ENCODE measurements at places on chromosomes 4 and X.

DNA sequence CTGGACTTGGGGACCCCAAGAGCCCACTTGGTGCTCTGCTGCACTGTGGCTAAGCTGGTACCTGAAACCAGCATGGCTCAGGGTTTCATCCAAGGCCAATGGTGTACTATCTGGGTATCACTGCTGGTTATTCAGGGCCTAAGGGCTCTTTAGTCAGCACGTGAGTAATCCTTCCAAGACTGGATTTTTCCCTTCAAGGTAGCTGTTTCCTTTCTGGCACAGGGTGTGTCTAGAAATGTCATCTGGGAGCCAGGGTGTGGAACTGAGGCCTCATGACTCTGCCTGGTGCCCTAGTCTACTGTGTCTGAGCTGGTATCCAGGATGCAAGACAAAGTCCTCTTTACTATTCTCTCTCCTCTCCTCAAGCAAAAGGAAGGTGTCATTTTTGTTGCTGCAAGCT is 99.0 kb upstream of the QRFPR start:
- no peak for DNase-seq

- no peak for DNase-seq
Observed at GRCh38 chrX:75210602-75211001, 54.5 kb upstream of the ABCB7 start.

DNA sequence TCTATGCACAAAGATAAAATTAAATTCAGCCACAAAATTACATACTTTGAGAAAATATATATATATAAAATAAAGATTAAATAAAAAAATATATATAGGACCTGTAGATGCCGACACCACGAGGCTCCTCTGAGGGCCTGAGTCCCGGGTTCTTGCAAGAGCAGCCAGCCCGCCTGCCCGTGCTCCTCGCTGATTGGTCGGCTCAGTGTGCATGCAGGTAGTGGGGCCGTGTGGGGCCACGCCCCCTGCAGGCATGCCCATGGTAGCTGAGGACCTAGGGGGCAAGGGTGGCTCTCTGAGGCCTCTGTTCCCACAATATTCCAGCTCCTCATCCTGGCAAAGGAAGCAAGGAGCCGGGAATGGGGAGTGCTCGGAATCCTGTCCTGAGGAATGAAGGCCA is 80.5 kb upstream of the AMELX start:
- no peak for DNase-seq

- peak; percentile 35 for DNase-seq
Observed at GRCh38 chr4:26459054-26459755, 31.1 kb downstream of the CCKAR start.

- DNase-seq: peak; percentile 33
Observed at GRCh38 chrX:51496501-51497291, at the start of gene NUDT11. TSS of gene NUDT11 (minus strand) at chrX:51496592. CDS start at chrX:51496444, 148 bp downstream.

DNA sequence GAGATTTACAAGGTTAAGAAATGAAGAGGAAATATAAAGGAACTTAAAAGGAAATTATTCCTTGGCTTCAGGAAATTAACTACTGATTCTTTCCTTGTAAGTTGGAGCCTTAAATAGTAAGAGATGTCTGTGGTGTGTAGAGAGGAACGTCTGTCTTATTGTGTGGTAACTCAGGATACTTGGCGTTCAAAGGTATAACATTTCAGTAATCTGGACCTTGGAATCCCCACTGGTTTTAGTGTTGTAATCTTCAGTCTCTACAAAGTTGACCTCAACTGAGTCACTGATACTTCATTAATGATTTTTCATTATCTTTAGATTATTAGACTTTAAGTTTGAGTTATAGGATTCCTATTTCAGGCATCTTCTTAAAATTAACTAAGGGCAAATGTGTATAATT is 79.1 kb upstream of the LSM6 start:
- DNase-seq: no peak

DNA sequence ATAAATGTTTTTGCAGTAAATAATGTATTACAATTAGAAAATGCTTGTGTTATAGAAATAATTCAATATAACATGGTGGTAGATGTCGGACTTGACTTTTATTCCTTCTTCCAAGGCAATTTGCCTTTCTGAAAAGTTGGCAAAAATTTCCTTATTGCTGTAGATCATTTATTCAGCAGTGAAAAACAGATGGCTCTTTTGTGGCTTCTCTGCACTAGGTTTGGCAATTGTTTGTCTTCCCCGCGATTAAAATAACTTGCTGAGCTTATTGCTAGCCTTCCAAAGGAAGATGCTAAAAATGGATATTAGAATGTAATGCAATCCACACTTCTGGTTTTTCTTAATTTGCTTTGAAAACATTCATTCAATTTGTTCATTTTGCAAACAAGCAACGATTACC is 1977.9 kb upstream of the ADGRL3 start:
- DNase-seq: no peak

GRCh38 chrX:5236749-5237148 is 991.9 kb downstream of the NLGN4X start:
- no peak for DNase-seq

DNA sequence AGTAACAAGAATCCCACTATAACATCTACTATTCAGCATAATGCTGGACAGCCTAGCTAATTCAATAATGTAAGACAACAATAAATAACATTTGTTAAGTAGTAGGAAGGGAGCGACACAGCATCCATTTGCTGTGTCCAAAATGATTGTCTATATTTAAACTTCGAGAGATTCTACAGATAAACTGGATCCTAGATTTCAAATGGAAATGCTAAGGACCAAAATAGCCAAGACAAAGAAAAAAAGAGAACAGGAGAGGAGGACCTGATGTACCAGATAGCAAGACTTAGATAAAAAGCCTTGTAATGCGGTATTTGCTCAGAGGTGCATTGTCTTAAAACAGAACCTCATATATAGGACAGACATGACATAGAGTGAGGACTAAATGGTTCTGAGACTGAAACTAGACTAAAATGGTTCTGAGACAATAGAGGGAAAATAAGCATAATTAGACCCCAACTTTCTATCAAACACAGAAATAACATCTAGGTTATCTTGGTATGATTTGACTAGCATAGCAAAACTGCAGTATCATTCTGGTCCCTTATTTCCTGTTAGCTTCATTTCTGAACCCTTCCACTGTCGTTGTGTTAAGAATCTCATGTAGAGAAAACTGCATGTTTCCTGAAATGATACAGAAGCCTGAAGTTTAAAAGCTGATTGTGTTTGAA is 3.8 kb downstream of the HPGDS start:
- DNase-seq: no peak

All from GM04504 (cell line).